ENCODE measurements at places on chromosomes 7 and 10.

DNA sequence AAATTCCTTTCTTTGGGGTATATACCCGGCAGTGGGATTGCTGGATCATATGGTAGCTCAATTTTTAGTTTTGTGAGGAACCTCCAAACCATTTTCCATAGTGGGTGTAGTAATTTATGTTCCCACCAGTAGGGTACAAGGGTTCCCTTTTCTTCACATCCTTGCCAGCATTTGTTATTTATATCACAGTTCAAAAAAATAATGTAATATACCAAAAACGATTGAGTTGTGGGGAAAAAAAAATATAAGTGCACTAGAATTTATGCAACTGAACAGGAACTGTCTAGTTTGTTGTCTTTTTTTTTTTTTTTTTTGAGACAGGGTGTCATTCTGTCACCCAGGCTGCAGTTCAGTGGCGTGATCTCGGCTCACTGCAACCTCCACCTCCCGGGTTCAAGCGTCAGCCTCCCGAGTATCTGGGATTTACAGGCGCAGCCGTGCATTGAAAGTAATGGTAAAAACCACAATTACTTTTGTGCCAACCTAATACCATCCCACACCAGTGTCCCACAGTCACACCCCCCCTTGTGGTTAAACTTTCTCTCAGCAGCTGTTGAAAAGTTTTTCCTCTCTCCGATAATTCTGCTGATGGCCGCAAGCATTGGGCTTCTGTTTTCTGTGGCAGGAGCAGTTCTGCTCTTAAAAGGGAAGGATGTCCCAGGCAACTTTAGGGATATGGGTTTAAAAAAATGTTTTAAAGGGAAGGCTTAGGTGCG is 6.8 kb upstream of the LAT2 start:
- no peak for DNase-seq

DNA sequence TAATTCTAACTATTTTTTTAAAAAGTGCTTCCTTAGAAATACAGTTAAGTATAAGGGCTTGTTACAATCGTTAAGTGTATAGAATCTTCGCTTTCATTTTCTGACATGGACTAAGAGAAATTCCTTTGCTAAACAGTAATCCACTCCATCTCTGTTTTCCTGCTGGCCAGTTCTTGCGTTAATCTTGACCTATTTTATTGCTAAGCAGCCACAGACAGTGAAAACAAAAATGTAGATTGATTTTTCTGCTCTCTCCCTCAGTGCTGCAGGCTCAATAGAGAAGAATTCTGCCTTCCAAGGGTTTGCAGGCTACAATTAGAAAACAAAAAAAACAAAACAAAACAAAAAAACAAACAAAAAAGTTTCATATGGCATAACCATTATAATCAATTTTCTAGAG is 310.4 kb upstream of the ADARB2 start:
- DNase-seq, result no peak

GRCh38 chr7:149070372-149071125 is 20.0 kb downstream of the ZNF786 start:
- DNase-seq, result no peak

GRCh38 chr10:24427678-24428409 is 218.9 kb downstream of the KIAA1217 start:
- no peak for DNase-seq

DNA sequence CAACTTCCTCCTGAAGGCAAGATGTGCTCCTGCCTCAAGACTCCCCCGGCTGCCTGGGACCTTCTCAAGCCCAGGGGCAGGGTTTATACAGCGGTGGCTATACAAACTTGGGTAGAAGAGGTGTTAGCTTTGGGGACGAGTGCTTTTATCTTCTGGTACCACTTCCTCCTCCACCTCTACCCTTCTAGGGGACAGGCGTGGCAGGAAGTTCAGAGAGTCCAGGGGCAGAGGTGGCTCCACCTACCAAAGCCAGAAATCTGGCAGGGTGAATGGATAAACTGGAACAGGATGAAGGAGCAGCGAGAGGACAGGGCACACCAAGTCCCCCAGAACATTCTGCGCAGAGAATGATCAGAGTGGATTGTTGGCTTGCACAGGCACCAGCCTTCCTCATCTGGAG is 24.0 kb upstream of the TM9SF3 start:
- DNase-seq, result no peak

GRCh38 chr10:76086761-76087639 is 655.6 kb downstream of the LRMDA start:
- DNase-seq, result no peak

- no peak for DNase-seq
Observed at GRCh38 chr7:72445075-72445474, 32.9 kb upstream of the CALN1 start.

Measured in dorsolateral prefrontal cortex (tissue), 122 donors.